GM12892 (cell line): ENCODE measurements at places on chromosomes 2 and 18.

- DNase-seq = no peak
Observed at GRCh38 chr18:52140986-52141385, 199.0 kb upstream of the DCC start.

- DNase-seq = no peak
Observed at GRCh38 chr2:67922080-67922785, 140.6 kb downstream of the C1D start.

- peak; percentile 44 for DNase-seq
Observed at GRCh38 chr2:20365249-20365817, 14.7 kb upstream of the PUM2 start.

DNA sequence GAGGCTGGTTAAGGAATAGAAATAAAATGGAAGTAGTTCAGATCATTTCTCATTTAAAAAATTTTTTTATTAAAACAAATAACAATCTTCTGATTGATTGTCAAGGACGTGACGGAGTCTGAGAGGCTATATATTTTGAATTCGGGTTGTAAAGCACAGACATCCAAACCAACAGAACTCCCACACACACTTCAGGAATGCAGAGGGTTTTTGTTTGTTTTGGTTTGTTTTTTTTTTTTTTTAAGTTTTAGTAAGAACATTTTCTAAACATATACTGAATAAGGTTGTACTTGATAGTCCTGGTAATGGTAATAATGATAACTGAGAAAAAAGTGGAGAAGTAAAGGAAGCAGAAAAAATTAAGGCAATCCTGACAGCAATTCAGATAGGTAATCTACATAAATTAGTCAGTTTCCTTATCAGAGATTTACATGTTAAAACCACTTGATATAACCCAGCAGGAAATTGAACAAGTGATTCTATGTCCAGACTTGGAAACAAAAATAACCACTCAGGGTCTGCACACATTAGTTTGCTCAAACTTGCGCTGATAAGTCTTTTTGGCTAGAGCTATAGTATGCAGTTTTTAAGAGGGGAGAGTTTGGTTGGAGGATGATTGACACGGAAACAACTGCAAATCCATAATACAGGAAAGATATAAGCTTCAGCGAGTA is 51.5 kb upstream of the CTAGE1 start:
- DNase-seq = no peak

DNA sequence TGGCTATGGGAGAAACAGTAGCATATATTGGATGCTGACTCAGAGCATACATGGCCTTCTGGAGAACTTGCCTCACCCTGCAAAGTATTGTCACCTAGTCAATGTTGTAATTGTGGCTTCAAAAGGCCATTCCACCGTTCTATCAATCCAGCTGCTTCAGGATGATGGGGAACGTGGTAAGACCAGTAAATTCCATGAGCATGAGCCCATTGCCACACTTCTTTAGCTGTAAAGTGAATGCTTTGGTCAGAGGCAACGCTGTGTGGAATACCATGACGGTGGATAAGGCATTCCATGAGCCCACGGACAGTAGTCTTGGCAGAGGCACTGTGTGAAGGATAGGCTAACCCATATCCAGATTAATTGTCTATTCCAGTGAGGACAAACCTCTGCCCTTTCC is 1300.1 kb upstream of the ACVR2A start:
- DNase-seq = no peak

DNA sequence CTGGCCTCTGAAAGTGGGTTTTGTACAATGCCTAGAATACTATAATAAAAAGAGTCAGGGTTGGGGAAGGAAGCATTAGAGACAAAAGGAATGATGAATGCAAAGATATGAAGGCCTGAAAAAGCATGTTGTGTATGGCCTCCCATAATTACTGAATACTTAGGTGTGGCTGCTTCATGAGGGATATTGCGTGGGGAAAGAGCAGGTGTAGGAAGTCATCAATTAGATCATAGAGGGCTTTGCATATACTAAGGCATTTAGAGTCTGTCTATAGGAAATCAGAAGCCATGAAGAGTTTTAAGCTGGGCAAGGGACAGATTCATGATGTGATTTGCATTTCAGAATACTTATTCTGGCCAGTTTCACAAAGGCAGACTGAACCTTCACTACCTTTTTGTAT is 48.2 kb downstream of the NCOA1 start:
- no peak for DNase-seq

DNA sequence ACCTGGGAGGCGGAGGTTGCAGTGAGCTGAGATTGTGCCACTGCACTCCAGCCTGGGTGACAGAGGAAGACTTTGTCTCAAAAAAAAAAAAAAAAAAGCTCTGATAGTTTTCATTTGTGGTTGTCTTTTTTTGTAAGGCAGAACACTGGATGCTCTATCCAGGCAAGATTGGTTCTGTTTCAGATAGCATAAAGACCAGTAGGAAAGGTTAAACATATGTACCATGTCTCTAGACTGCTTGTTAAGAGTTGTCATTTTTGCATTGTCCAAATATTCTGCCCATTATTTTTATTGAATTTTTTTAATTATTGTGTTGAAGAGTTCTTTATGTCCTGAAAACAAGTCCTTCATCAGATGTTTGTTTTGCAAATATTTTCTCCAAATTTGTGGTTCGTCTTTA is 60.0 kb downstream of the NCOA1 start:
- no peak for DNase-seq

DNA sequence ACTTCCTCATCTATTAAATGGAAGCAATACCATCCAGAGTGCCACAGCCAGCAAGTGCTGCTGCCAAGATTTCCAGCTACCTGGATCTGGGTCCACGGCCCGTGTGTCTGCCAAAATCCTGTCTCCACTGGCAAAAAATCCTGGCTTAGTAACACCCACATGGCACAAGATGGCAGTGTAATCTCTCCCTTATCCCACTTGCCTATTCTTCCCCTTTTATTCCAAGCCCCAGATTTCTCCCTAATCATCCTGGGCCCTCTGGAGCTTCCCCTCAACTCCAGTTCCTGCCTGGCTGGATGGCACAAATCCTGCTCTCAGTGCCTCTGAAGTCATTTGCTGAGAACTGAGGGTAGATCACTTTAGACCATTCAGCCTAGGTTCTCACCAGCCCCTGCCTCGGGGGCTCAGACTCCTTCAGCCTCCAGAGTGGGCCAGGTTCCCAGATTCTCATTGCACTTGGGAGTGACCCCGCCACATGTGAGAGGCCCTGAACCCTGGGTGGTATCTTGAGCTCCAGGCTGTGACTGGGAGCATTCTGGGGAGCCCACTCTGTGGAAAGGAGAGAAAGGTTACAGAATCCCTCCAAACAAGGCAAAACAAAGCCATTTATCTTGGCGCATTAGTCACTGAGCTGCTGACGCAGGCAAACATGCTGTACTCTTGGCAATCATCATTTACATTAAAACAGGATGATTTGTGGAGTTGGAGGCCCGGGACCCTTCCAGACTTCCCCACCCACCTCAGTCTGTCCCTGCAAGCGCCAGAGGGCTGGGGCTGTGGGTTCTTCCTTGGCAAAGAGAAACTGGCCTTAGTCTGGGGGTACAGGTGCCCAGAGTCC is 325.8 kb downstream of the DYSF start:
- DNase-seq = no peak

- DNase-seq = no peak
Observed at GRCh38 chr18:44393406-44393805, 287.3 kb upstream of the SETBP1 start.

GRCh38 chr2:105104208-105104731 is 66.4 kb downstream of the MRPS9 start:
- no peak for DNase-seq

DNA sequence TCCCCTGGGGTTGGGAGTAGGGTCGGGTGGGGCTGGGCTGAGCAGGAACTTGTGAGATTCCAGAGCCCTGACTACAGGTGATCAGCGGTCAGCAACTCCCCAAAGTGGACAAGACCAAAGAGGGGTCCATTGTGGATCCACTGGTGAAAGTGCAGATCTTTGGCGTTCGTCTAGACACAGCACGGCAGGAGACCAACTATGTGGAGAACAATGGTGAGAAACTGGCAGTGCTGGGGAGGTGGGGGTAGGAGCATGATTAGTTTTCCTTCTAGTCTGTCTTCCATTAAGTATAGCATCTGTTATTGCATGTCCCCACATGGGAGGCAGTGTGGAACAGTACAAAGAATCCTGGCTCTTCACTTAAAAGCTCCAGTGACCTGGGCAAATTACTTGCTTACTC is 23.7 kb downstream of the ZNF142 start:
- DNase-seq = no peak

DNA sequence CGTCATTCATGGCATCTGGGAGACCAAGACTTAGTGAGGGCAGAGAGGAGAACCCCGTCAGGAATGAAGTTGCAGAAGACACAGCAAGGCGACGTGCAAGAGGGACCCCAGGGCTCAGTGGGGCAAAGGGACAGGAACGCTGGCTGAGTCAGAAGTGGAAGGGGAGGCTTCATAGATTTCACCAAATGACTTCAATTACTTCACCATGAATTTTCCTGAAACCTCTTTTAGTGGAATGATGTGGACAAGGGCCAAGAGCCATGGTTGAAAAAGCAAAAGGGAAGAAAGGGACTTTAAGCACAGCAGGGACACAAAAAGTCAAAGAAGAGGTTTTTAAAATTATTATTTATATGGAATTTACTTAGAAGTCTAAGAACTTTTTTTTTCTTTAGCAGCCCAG is 141.6 kb upstream of the PID1 start:
- no peak for DNase-seq

- DNase-seq = no peak
Observed at GRCh38 chr2:25072606-25073005, 30.7 kb downstream of the EFR3B start.

DNA sequence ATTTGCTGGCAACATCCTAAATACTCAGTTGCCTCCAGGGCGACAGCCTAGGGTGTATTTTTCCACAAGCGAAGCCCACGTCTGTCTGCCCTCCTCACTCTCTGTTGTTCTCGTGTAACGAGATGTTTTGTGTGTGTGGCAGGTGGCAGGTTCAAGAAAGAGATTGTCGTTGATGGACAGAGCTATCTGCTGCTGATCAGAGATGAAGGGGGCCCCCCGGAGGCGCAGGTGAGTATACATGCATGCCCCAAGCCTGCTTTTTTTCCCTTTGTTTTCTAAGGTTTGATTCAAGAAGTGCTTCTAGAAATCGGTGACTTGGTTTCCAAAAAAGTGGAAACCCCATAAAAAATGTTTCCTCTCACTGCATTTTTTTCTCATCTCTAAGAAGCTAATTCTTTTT is 247.0 kb downstream of the AGAP1 start:
- DNase-seq = no peak

DNA sequence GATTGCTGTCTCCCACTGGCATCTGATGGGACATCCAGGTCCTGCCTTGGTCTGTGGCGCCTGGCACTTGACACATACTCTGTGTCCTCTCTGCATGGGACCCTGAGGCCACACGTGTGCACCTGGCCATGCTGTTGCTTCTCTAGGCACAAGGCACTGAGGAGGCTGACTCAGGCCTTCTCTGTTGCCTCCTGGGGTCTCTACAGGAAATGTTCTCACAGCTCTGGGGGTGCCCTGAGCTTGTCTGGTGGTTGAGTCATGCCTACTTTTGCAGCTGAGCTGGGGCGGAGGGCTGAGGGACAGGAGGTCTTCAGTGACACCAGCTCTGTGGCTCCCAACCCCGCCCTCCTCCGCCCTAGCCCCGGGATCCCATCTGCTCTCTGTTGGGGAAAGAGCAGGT is 207.0 kb upstream of the HS6ST1 start:
- no peak for DNase-seq

DNA sequence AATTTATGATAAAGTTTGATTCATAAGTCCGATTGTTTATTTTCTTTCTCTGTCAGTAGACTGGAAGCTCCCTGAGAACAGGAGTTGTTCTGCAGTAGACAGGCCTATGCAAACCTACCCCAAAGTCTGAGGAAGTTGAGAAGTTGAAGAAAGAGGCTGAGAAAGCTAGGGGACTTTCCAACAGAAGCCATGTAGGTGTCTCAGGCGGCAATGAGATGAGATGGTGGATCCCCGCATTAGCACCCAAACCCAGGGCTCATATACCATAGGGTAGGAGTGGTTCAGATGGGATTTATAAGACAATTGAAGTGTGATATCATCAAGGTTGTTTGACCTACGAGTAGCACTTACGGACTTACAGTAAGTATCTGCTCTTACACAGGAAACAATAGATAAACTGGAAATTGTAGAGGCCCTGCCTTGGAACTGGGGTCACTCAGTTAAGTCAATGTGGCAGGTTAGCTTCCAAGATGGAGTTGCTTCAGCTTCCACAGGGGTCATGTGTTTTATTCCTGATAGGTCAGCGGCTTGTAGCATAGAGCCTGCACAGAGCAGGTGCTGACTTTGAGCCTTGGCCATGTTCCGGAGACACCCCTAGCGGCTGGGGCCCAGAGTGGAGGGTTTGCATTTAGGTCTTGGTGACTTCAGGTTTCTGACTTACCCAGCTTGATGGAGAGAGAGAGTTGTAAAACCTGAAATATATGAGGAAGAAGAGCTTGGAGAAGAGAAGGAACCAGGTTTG is 2.3 kb upstream of the PSD4 start:
- DNase-seq = no peak

- no peak for DNase-seq
Observed at GRCh38 chr2:50223643-50224042, 808.3 kb downstream of the NRXN1 start.

DNA sequence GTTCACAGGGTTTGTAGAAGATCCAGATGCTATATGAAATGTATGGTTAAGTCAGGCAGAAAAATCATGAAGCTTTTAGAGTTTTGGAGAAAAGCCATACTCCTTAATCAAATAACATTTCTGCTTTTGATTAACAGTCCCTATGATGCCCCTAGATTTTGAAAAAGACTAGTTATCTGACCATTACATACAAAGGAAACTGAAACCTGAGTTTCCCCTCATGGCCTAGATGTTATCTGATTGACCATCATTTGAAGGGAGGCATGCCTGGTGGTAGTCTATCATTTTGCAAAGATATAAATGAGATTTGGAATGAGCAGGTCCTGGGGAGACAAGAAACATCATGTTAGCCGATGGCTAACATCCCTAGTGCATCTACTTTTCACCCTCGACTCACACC is 704.3 kb upstream of the FSHR start:
- no peak for DNase-seq

GRCh38 chr2:222790932-222791331 is 69.9 kb upstream of the ACSL3 start:
- no peak for DNase-seq

- DNase-seq = no peak
Observed at GRCh38 chr2:135893374-135893794, 17.1 kb upstream of the MCM6 start.

- DNase-seq = no peak
Observed at GRCh38 chr18:11323359-11323819, 174.0 kb upstream of the PIEZO2 start.

- DNase-seq = no peak
Observed at GRCh38 chr2:143823296-143823695, 694.1 kb downstream of the ARHGAP15 start.
